ENCODE measurements at places on chromosomes 11 and 22. TPM values are rescaled to one million over a fixed set of nuclear protein-coding genes. Genes with fewer than 3 reads are reported as not detected.

- no peak for DNase-seq
Observed at GRCh38 chr11:64516226-64516625, 74.8 kb upstream of the SLC22A12 start.

The RHOD gene
- total RNA-seq = 22.1 TPM

The TPBGL gene
- total RNA-seq = 1.3 TPM

The SERHL2 gene
- total RNA-seq = 1.4 TPM

- DNase-seq = no peak
Observed at GRCh38 chr11:2807025-2807681, 78.4 kb downstream of the CDKN1C start.
